ENCODE measurements at places on chromosomes 16 and 17.

DNA sequence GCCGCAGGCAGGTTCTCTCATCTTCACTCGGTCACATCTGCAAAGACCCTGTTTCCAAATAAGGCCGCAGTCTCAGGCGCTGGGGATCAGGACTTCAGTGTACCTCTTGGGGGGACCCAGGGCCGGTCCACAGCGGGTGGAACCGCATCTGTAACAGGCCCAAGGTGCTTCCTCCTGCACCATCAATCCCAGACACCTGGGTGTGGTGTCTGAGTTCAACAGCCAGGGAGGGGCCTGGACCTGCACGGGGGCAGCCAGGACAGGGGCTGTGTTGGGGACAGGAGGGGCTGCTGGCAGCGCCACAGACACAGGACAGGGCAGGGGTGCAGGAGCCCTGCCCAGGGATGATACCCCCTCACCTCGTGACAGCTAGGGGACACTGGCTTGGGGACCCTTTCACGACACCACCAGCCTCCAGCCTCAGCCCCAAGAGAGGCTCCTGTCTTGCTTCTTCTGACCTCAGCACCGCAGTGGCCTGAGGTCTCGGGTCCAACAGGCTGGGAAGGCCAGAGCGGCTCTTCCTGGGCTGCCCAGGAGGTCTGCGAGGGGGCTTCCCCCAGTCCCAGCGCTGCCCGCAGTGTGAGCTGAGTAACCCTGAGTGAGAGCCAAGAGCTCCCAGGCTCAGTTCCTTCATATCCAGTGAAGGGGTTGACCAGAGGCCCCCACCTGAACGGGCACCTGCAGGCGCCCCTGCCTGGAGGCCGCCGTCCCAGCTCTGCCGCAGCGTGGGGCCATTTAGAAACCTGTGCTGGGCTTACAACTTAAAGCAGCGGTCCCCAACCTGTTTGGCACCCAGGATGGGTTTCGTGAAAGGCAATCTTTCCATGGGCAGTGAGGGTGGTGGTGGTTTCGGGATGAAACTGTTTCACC is 30.7 kb upstream of the BAHCC1 start:
- no peak for DNase-seq

DNA sequence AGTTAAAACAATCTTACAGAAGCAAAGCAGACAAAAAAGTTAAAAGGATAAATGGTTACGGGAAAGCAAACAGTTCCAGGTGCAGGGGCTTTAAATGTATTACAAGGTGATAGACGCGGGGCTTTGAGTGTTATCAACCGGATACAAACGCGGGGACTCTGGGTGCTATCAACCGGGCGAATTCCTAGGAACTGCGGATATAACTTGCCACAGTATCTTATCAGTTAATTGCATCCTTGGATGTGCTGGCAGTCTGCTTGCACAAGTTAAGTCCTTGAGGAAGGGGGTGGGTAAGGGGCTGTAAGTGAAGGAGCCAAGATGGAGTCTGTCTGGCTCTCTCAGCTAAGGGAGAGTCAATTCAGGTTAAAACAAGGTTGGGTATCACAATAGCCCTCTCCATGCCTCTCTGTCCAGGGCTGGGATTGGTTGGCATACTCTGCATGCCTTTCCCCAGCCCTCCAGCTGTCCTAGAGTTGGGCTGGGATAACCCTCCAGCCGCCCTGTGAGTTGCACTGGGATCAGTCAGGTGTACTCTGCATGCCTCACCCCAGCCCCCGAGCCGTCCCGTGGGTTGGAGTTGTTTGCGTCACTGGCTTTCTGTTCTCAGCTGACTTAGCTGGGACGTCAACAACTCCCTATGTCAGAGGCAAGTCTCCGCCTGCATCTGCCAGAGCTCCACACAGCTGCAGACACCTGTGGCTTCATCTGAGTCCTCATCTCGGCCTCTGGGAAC is 40.9 kb downstream of the TMEM235 start:
- no peak for DNase-seq

- peak; percentile 52 for DNase-seq
These were observed 15.0 kb downstream of the TMEM92 start for GRCh38 chr17:50289278-50289677.

GRCh38 chr17:16425698-16426659 is 10.6 kb downstream of the TRPV2 start:
- no peak for DNase-seq

DNA sequence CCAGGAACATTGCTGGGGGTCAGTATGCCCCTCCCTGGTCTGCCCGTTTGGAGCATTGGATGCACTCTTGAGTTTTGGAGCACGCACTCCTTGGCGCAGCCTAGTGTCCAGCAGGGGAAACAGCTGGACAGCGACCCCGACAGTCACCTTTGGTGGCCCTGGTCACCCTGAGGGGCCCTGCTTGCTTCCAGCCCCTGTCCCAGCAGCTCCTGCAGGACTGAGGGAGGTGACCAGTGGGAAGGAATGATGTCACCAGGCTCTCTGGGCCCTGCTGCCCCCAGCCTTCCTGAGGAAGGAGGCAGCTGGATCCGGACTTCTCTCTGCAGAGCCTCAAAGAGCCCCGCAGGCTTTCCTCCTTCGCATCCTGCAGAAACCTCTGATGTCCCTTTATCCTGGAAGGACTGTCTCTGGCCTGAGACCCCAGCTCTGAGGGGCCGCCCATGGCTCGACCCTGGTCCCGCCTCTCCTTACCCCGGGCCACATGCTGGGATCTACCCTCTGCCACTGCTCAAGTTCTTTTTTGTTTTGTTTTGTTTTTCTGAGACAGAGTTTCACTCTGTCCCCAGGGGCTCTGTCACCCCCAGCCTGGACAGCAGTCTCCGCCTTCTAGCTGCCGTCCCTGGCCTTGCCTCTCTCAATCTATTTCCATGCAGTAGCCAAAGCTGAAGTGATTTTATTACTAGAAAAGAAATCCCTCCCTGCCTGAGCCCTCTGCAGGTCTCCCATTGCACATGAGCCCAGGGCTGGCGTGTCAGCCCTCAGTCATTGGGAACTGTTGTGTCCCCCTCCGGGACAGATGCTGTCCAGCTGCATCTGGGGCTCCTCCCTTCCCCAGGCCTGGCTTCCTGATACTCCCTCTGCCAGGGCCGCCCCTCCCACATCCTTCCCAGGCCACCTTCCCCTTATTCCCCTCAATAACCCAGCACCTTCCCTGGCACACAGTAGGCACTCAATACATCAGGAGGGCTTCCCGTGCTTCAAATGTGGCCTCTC is 11.6 kb downstream of the ZSCAN10 start:
- no peak for DNase-seq

GRCh38 chr17:82021107-82021899 is 1.4 kb downstream of the CENPX start:
- peak; percentile 75 for DNase-seq

GRCh38 chr17:8857919-8858318 is 9.6 kb downstream of the PIK3R6 start:
- peak; percentile 97 for DNase-seq

- no peak for DNase-seq
These were observed 729.3 kb downstream of the MAF start for GRCh38 chr16:78871241-78871640.

DNA sequence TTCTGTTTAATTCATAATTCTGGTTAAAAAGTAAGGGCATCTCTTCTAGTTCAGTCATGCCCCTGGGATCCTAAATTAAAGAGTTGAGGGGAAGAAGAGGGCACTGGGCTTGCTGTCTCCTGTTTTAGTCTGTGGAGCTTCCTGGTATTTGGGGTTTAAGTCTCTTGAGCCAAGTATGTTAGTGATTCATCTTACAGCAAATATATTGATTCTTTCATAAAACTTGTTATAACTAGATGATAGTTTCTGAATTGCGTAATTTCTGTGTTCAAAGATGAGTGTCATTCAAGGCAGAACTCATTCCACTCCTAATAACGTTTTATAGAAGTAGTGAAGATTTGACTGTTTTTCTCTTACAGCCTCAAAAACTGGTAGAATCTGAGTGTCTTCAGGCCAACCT is 1.7 kb downstream of the TXNDC17 start:
- DNase-seq: peak; percentile 31

DNA sequence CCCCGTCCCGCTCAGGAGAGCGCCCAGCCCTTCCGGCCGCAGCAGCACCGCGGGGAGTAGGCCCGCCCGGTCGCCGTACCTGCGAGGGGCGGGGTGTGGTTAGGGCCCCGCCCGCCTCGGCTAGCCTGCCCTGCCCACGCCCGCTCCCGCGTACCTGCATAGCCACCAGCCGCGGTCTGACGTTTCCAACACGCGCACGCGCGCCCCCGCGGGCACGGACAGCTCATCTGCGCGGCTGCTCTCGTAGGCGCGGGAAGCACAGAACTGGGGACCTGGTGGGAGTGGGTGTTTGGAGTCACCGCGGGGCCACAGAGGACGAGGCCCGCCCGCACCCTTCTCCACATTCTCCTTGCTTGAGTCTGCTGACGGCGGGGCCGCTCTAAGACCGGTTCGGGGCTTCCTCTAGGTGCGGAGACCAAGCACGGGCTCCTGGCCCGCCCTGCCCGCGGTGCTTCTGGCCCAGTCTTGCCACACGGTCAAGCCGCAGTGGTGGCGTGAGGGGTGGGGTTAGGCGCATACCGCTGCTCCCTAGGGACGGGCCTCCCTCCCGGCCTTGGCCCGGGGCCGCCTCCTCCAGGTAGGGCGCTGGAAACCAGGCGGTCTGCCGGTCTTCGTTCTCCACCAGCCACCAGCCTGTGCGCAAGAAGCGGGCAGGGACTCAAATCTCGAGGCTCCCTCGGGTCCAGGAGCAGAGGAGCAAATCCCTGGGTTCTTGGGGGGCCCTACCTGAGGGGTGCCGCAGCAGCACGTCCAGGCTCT is 1.8 kb downstream of the NOXO1 start:
- DNase-seq: no peak

DNA sequence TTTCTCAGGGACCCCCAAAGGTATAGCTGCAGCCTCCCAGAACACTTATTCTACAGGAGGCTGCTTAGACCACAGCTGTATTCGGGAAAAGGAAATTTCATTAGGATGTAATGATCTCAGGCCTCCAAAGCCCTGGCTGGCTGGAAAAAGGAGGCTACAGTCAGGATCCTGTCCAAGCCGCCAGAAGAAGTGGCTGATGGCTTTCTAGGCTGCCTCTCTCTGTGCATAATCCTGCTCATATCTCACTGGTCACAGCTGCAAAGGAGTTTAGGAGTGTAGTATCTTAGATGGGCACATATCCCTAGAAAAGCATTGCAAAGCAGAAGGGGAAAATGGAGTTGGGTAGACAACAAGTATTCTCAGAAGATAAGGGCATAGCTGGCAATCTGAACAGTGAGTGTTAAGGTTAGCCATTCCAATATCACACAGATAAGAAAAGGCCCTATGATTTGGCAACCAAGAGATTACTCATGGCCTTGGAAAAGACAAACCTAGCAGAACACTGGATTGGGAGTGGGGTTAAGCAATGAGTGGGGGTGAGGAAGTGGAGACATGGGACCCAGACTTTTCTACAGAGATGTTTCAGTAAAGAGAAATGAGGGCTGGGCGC is 26.0 kb upstream of the PRKCA start:
- peak; percentile 56 for DNase-seq

DNA sequence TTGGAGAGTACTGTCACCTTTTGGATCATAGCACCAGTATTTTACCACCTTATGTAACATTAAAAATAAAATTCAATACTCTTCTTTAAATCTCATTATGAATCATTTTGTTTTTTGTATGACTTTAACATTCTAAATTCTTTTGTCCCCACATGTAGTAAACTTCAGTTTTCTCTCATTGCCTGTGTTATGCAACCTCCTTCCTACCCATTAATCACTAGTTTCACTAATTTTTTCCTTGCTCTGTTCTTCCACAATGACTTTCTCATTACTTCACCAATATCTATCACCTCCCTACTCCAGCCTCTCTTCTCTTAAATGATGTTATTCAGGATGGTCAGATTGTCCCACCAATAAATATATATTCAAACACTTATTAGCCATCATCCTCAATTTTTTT is 68.7 kb downstream of the TTC19 start:
- DNase-seq: no peak

DNA sequence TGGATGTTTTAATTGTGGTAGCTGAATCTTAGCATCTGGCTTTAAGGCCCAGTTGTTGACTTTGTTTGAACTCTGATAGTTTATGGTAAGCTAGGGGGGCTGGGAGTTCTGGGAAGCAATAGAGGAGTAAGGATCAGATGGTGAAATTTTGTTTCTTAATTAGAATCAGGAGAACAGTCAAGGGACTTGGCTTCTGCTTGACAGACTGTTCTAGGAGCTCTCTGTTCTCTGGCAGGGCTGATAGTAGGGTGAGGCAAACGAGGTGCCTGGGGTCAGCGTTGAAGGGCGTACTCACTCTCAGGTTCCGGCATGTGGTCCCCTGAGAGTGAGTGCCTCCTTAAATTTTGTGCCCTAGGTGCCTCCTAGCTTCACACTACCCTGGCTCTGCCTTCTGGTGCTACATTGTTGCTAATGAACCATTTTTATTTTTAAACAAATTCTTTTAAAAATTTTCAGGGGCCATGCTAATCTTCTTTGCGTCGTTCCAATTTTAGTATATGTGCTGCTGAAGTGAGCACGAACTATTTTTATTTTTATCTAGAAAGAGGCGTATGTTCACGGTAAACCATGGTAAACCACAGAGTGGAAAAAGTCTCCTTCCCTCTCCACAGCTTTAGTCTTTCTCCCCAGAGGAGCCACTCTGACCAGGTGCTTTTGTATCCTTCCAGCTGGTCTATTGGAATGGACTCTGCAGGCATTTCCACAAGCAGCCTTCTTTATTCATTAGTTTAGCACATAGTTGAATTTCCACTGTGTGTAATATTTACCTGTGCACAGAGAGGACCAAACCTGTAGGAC is 19.7 kb downstream of the SLC7A6 start:
- no peak for DNase-seq

- no peak for DNase-seq
These were observed 111.7 kb downstream of the SDR42E1 start for GRCh38 chr16:81899601-81900000.

DNA sequence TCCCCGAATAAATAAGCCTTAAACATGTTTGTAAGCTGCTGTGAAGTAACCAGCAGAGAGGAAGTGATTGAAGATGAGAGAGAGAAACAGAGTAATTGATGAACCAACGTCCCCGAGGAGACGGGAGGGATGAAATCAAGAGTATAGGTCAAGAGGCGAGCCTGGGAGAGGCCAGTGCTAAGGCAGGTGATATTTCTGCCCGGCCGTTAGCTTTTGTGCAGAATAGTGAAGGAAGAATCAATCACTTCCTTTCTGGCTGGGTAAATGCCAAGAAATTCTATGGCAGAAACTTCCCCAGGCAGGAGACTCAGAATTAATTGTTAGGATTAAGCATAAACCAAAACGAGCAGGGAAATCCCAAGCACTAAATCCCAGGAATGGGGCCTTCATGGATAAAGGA is 273.8 kb downstream of the CDH13 start:
- DNase-seq: no peak

GRCh38 chr16:60074378-60074777 is 1340.3 kb upstream of the GOT2 start:
- no peak for DNase-seq
